CD4-positive, alpha-beta T cell treated with Interleukin-4 for 4 hours (primary cell): ENCODE measurements at places on chromosomes 1 and 21.

- peak; percentile 20 for DNase-seq
These were observed 16.9 kb upstream of the PWP2 start for GRCh38 chr21:44090325-44090724.

GRCh38 chr1:65503427-65503826, 83.0 kb downstream of the LEPR start:
- no peak for DNase-seq

- no peak for DNase-seq
These were observed 216.1 kb downstream of the HHIPL2 start for GRCh38 chr1:222331765-222332164.

- peak; percentile 71 for DNase-seq
These were observed 6.9 kb downstream of the PINK1 start for GRCh38 chr1:20640183-20640597.

DNA sequence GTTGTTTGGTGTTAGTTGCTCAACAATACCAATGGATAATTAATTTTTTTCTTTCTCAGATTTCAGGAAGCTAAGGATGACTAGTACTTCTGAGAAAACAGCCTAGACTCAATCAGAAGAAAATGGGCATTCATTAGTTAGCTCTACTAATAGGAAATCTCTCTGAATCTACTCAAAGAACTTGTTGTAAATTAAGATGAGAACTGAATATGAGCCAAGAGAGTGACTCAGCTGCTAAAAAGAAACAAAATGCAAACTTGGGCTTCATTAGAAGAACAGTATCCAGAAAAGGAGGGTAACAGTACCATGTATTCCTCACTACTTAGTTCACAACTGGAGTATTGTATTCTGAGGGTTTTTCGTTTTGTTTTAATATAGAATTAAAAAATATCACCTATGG, 12.5 kb downstream of the FOXJ3 start:
- no peak for DNase-seq

DNA sequence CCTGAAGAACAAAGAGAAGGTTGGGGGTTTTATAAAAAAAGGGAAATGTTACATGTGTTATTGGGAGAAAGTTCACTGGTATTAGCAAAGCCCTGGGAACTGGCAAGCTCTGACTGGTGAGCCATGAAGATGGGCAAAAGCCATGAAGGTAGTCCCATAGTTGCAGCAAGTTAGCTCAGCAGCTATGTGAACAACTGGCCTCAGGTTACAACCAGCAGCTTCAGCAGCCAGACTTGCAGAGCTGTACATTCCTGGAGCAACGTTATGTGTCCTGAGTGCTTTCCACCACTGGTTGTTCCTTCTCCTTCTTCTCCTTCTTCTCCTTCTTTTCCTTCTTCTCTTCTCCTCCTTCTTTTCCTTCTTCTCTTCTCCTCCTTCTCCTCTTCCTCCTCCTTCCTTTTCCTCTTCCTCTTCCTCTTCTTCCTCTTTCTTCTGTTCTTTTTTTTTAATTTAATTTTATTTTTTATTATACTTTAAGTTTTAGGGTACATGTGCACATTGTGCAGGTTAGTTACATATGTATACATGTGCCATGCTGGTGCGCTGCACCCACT, 56.1 kb upstream of the TLR5 start:
- no peak for DNase-seq
